Activated CD8-positive, alpha-beta T cell treated with anti-CD3 and anti-CD28 coated beads, Interleukin-2, amount 10 ng/mL, durations not matched to agents 7 days and 5 days (primary cell): ENCODE measurements at places on chromosomes 6 and 20. TPM values are rescaled to one million over a fixed set of nuclear protein-coding genes. Genes with fewer than 3 reads are reported as not detected.
A peak's percentile ranks its signal among the peaks of the same experiment; 100 is the strongest.

DNA sequence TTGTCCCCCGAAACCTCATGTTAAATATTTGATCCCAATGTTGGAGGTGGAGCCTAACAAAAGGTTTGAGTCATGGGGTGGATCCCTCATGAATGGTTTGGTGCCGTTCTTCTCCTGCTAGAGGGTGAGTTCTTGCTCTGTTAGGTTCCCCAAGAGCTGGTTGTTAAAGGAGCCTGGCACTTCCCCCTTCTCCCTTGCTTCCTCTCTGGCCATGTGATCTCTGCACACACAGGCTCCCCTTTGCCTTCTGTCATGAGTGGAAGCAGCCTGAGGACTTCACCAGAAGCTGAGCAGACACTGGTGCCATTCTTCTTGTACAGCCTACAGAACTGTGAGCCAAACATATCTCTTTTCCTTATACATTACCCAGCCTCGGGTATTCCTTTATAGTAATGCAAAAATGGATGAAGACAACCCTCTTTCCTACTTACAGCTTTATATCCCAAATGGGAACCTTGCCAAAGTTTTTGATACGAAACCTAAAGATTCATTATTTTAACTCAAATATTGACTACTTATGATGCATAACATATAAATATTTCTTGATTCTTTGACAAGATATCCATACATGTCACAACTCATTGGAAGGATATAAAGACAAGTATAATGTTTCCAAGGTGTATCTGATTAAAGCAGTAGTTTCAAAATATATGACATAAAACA is 61.0 kb downstream of the RNF182 start:
- H3K4me3 ChIP-seq, result no peak overlapping the region
- peaks cover 52% of the 10 kb centered on the region for H3K27me3 ChIP-seq
- no peaks in the 10 kb centered on the region for H3K36me3 ChIP-seq

Gene TNF
- 53.4 TPM for total RNA-seq

DNA sequence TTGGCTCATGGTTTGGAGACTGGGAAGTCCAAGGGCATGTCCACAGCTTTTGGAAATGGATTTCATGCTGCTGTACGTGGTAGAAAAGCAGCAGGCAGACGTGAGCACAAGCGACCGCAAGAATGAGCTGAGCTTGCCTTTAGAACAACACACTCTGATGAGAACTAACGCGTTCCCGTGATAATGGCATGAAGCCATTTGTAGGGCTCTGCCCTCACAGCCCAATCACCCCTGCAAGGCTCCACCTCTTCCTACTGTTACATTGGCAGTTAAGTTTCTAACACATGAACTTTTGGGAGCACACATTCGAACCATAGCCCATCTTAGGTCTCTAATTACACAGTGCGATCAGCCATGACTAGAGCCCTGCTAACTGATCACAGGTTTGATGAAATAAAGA is 107.5 kb upstream of the TMEM170B start:
- H3K4me3 ChIP-seq, result no peak overlapping the region
- no peaks in the 10 kb centered on the region for H3K36me3 ChIP-seq
- no peak overlapping the region for H3K27ac ChIP-seq
- H3K27me3 ChIP-seq, result no peaks in the 10 kb centered on the region

GRCh38 chr6:5569491-5569890 is 308.2 kb downstream of the FARS2 start:
- H3K27ac ChIP-seq, result no peak overlapping the region
- no peak for DNase-seq
- no peak overlapping the region for H3K4me3 ChIP-seq
- H3K36me3 ChIP-seq, result peaks cover 16% of the 10 kb centered on the region

- H3K4me3 ChIP-seq, result no peak overlapping the region
- H3K27ac ChIP-seq, result no peak overlapping the region
- H3K27me3 ChIP-seq, result no peaks in the 10 kb centered on the region
- H3K4me1 ChIP-seq, result no peaks in the 10 kb centered on the region
- no peaks in the 10 kb centered on the region for H3K36me3 ChIP-seq
These were observed 431.3 kb upstream of the RNF217 start for GRCh38 chr6:124530926-124531325.

Gene PSORS1C2
- not detected for total RNA-seq

DNA sequence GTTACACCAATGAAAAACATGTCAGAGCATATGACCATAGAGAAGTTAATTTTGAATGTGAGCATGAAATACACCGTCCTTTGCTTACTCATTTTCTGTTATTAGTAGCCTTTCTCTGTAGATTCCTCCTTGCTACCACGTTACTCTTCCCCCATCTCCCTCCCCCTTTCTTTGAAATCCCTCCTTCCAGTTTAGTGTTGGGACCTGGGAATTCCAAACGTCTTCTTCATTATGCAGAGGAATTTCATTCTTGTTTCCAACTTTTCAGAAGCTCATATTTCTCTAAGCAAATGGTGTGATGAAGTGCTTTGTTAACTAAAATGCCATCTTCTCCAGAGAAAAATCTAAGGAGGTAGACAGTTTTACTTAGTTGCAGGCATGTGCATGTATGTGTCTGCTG is 122.4 kb downstream of the MCHR2 start:
- peaks cover 17% of the 10 kb centered on the region for H3K27me3 ChIP-seq
- no peak overlapping the region for H3K27ac ChIP-seq
- H3K4me3 ChIP-seq, result no peak overlapping the region

GRCh38 chr6:53011979-53012378 is 16.9 kb upstream of the GSTA4 start:
- no peak overlapping the region for H3K27ac ChIP-seq
- H3K4me3 ChIP-seq, result no peak overlapping the region
- DNase-seq, result no peak
- peaks cover 18% of the 10 kb centered on the region for H3K36me3 ChIP-seq
- no peaks in the 10 kb centered on the region for H3K27me3 ChIP-seq

DNA sequence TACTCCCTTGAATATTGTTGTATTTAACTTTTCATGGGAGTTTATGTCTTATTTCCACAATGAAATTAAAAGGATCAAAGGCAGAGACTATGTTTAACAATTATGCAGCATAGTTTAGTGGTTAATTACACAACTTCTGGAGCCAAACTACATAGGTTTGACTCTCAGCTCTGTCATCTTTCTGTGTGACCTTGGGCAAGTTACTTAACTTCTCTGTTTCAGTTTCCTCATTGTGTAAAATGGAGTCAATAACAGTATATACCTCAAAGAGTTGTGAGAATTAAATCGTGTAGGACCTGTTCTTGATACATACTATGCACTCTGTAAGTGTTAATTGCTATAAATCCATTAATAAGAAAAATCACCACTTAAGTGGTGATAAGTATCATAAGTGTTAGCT is 48.3 kb downstream of the BTBD9 start:
- no peaks in the 10 kb centered on the region for H3K27me3 ChIP-seq
- H3K36me3 ChIP-seq, result peaks cover 4% of the 10 kb centered on the region

Gene TRIM31
- total RNA-seq, result not detected

DNA sequence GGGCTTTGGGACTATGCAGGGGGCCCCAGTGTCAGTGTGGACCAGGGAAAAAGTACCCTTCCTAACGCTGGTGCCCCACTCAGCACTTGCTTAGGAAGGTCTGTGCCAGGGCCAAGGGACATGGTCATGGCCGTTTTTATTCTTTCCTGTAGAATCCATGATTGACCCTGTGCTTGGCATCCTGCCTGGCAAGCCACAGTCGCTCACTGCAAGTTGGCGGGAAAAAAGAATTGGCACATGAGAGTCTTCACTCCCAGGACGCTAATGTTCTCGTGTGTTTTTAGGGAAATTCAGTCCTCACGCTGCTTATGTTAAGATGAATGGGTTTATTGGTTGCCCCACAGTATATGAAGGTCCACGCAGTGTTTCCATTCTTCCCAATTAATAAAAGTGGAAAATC is 253.4 kb downstream of the CDH4 start:
- H3K36me3 ChIP-seq, result no peaks in the 10 kb centered on the region
- DNase-seq, result no peak
- H3K27ac ChIP-seq, result no peak overlapping the region
- H3K4me3 ChIP-seq, result no peak overlapping the region
- H3K27me3 ChIP-seq, result no peaks in the 10 kb centered on the region
- peaks cover 7% of the 10 kb centered on the region for H3K4me1 ChIP-seq

DNA sequence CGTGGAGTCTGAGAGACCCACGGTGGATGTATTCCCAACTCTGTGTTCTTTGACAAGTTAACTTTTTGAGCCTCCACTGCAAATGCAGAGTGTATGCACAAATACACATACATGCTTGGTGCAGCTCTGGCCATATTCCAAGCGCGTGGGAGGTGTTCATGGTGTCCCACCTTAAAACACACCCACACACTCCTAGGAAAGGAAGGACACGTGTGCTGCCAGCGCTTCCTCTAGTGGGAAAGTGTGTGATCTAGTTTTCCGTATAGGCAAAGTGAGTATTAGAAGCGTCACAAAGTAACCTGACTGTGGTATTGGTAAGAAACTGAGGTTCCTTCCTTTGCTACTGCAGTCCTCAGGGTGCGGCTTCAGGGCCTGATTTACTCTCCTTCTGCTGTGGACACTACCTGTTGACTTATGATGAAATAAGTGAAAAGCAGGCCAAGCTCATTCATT is 36.0 kb upstream of the MPC1 start:
- peaks cover 10% of the 10 kb centered on the region for H3K27me3 ChIP-seq
- peaks cover 25% of the 10 kb centered on the region for H3K36me3 ChIP-seq
- H3K4me1 ChIP-seq, result peaks cover 73% of the 10 kb centered on the region

- no peak overlapping the region for H3K4me3 ChIP-seq
- H3K27me3 ChIP-seq, result peaks cover 10% of the 10 kb centered on the region
- DNase-seq, result no peak
- no peak overlapping the region for H3K27ac ChIP-seq
These were observed 2.9 kb upstream of the LY6G6D start for GRCh38 chr6:31712296-31712695.

GRCh38 chr6:82750556-82750955 is 315.1 kb downstream of the UBE3D start:
- H3K4me3 ChIP-seq, result no peak overlapping the region
- no peaks in the 10 kb centered on the region for H3K36me3 ChIP-seq
- peaks cover 2% of the 10 kb centered on the region for H3K27me3 ChIP-seq
- DNase-seq, result no peak
- H3K27ac ChIP-seq, result no peak overlapping the region

DNA sequence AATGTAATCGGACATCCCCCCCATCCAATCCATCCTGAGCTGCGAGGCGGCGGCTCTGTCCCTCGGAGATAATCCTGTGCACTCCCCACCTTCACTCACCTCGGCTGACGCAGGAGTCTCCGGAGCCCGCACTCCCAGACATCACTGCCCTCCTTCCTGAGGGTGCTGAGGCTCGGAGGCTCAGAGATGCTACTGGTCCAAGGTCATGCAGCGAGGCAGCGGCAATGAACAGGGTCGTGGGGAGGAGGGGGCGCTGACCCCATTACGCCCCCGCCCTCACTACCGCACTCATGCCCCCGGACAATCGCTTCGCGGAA is 485 bp downstream of the ADISSP start:
- no peaks in the 10 kb centered on the region for H3K27me3 ChIP-seq
- no peaks in the 10 kb centered on the region for H3K36me3 ChIP-seq
- peak overlapping the region; percentile 89 for H3K4me3 ChIP-seq
- H3K27ac ChIP-seq, result peak overlapping the region; percentile 14
- peak; percentile 42 for DNase-seq

Gene LBP
- not detected for total RNA-seq

Gene MDFI
- not detected for total RNA-seq

Gene FLOT1
- total RNA-seq, result 314 TPM

DNA sequence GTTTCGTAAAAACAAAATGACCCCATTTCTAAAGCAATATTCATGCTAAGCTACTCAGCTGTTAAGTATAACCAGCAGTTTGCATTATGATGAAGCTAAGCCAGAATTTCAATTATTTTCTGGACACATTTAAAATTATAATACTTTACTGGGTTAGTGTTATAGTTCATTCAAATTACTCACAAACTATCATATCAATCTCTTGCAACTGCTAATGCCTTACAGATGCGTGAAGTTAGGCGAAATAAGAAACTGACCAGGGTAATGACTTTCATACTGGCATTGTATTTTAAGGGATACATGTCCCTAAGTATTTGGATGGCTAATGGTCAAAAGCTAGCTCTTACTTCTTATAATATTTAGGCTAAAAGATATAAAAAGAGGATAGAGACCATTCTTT is 249.6 kb downstream of the TSHZ2 start:
- DNase-seq, result no peak
- no peak overlapping the region for H3K27ac ChIP-seq
- H3K36me3 ChIP-seq, result no peaks in the 10 kb centered on the region
- H3K4me3 ChIP-seq, result no peak overlapping the region

Gene TSHZ2
- not detected for total RNA-seq

Gene COL19A1
- not detected for total RNA-seq
